Stimulated activated naive B cell treated with anti-CD40 and anti-IgM and Interleukin-4, amounts not matched to agents 10 μg/mL and 1 μg/mL and 100 μg/mL, for 72 hours (primary cell): ENCODE measurements at places on chromosomes 11 and 22.

DNA sequence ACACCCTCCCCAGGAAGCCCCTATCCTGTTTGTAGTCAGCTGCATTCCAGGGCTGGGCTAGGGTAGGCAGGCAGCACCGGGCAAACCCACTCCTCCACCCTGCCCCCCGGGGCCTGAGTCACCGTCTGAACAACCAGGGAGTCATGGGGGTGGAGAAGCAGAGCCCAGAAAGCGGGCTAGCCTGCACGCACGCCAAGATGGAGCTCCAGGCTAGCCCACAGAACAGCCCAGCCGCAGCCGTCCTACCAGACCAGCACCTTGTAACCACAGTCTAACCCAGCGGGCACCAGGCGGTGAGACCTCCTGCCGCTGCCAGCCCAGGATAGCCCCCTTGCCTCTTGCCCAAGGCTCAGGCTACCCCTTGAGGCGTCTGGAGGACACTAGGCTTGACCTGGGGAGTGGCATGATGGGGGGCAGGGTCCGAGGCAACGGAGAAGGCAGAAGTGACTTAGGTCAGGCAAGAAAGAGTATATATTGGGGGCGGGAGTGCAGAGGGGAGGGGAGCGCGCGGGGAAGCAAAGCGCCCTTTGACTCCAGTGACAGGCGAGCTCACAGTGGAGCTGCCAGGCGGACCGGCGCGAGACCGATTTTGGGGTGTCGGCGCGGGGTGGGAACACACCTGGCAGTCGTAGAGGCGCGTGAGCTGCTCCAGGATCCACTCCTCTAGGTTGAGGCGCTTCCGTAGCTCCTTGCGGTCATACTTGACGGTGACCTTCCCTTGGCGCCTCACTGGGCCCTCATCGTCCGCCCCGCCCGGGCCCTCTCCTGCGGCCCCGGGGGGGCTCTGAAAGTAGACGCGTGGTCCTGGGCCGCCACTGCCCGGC is 734 bp downstream of the PPP1R14B start:
- peaks cover 24% of the 10 kb centered on the region for H3K4me1 ChIP-seq
- H3K4me3 ChIP-seq = peak overlapping the region; percentile 95
- peak overlapping the region; percentile 96 for H3K27ac ChIP-seq
- peaks cover 31% of the 10 kb centered on the region for H3K36me3 ChIP-seq

DNA sequence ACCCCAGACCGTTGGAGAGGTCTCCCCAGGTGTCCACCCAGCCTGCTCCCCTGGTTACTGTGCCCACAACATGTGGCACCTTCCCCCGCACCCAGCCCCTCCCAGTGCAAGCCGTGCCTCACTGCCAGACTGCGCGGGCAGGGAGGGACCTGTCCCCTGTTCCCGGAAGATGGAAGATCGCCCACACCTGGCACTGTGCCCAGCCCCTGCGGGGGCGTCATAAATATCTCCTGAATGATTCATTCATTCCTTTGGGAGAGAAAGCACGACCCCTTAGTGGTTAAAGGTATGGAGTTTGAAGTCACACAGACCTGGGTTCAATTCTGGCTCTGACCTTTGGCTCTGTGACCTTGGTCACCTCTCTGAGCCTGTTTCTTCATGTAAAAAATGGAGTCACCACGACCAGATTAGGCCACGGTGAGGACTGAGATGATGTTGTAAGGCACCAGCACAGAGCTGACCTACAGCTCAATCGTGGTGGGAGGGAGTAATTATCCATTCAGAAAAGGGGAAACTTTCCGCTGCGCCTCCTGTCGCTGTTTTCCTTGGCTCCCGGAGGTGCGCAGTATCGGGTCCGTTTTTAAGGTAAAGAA is 497 bp upstream of the SYT12 start:
- peaks cover 76% of the 10 kb centered on the region for H3K27me3 ChIP-seq
- H3K36me3 ChIP-seq = peaks cover 5% of the 10 kb centered on the region
- no peak overlapping the region for H3K27ac ChIP-seq
- no peak for DNase-seq

GRCh38 chr11:44533921-44534711 is 31.3 kb upstream of the CD82 start:
- H3K4me3 ChIP-seq = no peak overlapping the region
- DNase-seq = no peak
- H3K36me3 ChIP-seq = no peaks in the 10 kb centered on the region
- H3K27me3 ChIP-seq = peaks cover 18% of the 10 kb centered on the region

- peaks cover 8% of the 10 kb centered on the region for H3K4me1 ChIP-seq
- H3K4me3 ChIP-seq = no peak overlapping the region
- DNase-seq = no peak
- H3K27ac ChIP-seq = no peak overlapping the region
- H3K36me3 ChIP-seq = peaks cover 26% of the 10 kb centered on the region
Observed at GRCh38 chr11:6200975-6201374, 2.0 kb downstream of the OR52W1 start.

GRCh38 chr11:68039526-68040086 is 781 bp downstream of the TCIRG1 start:
- peak overlapping the region; percentile 97 for H3K27ac ChIP-seq
- peak overlapping the region; percentile 95 for H3K4me3 ChIP-seq
- peaks cover 17% of the 10 kb centered on the region for H3K4me1 ChIP-seq
- H3K27me3 ChIP-seq = no peaks in the 10 kb centered on the region
- H3K36me3 ChIP-seq = peaks cover 18% of the 10 kb centered on the region

DNA sequence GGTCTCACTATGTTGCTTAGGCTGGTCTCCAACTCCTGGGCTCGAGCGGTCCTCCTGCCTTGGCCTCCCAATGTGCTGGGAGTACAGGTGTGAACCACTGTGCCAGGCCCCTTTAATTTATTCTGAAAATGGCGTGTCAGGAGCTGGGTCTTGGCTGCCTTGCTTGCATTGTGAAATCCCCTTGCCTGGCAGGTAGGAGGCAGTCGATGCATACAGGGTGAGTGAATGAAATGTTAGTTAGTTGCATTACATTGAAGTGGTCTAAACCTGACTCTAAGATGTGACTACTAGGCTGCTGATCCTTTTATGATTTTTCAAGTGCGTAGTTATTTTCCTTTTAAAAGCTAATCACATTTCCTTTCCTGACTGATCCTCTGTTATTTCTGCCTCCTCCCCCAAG is 42.9 kb downstream of the PARVB start:
- H3K4me3 ChIP-seq = no peak overlapping the region
- no peak for DNase-seq
- peaks cover 46% of the 10 kb centered on the region for H3K36me3 ChIP-seq
- peak overlapping the region; percentile 99 for H3K27ac ChIP-seq
- no peaks in the 10 kb centered on the region for H3K27me3 ChIP-seq

DNA sequence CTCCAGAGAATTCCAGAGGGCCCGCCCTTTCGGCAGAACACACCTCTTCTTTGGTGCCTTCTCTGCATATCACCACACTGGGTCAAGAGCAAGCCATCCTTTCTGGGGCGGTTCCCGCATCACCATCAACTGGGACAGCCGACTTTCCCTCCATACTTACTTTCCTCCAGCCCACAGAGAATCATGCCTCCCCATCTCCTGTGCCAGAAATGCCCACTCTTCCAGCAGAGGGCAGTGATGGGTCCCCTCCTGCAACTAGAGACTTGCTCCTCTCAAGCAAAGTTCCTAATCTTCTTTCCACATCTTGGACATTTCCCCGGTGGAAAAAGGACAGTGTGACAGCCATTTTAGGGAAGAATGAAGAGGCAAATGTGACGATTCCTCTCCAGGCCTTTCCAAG is 157.7 kb downstream of the C11orf91 start:
- H3K27me3 ChIP-seq = peaks cover 28% of the 10 kb centered on the region
- no peaks in the 10 kb centered on the region for H3K36me3 ChIP-seq
- DNase-seq = peak; percentile 4
- H3K27ac ChIP-seq = no peak overlapping the region
- H3K4me1 ChIP-seq = no peaks in the 10 kb centered on the region

DNA sequence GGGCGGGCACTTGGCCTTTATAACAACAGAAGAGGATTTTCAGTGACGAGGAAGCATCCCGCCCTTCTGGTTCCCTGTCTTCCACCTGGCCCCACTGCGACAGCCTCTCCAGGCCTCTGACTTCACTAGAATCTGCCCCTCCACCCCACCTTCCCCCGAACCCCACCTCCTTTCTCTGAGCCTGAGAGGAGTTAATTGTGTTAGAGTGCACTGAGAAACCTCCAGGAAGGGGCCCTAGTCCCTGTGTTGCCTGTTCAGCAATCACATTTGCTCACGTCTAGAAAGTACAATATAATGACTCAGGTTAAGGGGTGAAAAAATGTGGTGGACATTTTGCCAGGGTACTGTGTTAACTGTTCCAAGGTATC is 38.8 kb downstream of the PTPRJ start:
- H3K27ac ChIP-seq = no peak overlapping the region
- H3K27me3 ChIP-seq = no peaks in the 10 kb centered on the region
- H3K36me3 ChIP-seq = peaks cover 4% of the 10 kb centered on the region
- H3K4me3 ChIP-seq = no peak overlapping the region

DNA sequence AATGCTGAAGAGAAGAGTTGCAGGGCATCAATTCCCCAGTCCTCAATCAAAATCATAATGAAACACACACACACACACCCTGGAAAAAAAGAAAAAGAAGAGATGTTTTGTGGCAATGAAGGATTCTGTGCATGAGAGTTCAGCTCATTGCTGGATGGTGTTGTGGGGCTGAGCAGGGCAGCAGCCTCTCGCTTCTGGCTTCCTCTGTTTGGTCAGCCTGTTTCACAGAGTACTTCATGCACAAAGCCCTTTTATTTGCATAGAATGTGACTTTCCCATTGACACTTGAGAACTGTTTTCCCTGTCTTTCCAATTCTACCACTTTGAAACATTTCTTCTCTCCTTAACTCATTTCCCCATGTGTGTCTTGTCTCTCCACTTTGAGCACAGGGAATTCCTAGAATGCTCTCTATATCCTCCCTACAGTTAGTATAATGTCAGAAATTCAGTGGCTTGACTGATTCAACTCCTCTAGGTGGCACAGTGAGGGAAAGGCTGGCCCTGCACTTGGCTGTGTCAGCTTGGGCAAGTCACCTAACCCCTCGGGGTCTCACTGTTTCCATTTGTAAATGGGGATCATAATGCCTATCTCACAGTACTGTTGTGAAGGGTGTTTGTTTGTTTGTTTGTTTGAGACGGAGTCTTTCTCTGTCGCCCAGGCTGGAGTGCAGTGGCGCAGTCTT is 25.4 kb upstream of the BSX start:
- DNase-seq = no peak
- no peaks in the 10 kb centered on the region for H3K4me1 ChIP-seq
- no peaks in the 10 kb centered on the region for H3K27me3 ChIP-seq
- H3K36me3 ChIP-seq = no peaks in the 10 kb centered on the region
- no peak overlapping the region for H3K27ac ChIP-seq

GRCh38 chr11:125303694-125304093 is 139.1 kb downstream of the PKNOX2 start:
- H3K4me1 ChIP-seq = no peaks in the 10 kb centered on the region
- H3K27ac ChIP-seq = no peak overlapping the region
- H3K4me3 ChIP-seq = no peak overlapping the region
- H3K36me3 ChIP-seq = no peaks in the 10 kb centered on the region

GRCh38 chr11:35144136-35144741 is 5.3 kb downstream of the CD44 start:
- no peaks in the 10 kb centered on the region for H3K27me3 ChIP-seq
- peaks cover 84% of the 10 kb centered on the region for H3K4me1 ChIP-seq
- H3K36me3 ChIP-seq = peaks cover 19% of the 10 kb centered on the region
- H3K27ac ChIP-seq = peak overlapping the region; percentile 95
- peak overlapping the region; percentile 68 for H3K4me3 ChIP-seq
- DNase-seq = peak; percentile 79

- H3K4me1 ChIP-seq = no peaks in the 10 kb centered on the region
- H3K27ac ChIP-seq = no peak overlapping the region
Observed at GRCh38 chr11:61569701-61570100, 11.2 kb downstream of the SYT7 start.

DNA sequence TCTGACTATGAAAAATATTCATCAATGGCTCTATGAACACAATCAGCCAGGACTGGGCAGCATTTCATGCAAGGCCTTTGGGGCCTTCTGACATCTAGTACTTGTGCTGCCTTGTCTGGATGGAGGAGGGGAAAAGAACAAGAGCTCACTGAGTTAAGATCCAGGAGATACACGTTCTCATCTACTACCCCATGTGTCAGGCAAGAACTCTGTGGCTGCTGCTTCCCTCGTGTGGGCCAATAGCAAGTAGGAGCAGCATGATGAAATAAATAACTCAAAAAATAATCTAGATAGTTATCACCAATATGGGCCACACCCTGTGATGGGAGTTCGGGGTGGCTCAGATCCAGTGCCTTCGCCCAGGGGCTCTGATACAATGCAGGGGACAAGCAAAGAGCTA is 7.3 kb downstream of the KCNE3 start:
- H3K36me3 ChIP-seq = no peaks in the 10 kb centered on the region
- no peak overlapping the region for H3K27ac ChIP-seq
- peaks cover 11% of the 10 kb centered on the region for H3K27me3 ChIP-seq
- H3K4me3 ChIP-seq = no peak overlapping the region
- no peak for DNase-seq

DNA sequence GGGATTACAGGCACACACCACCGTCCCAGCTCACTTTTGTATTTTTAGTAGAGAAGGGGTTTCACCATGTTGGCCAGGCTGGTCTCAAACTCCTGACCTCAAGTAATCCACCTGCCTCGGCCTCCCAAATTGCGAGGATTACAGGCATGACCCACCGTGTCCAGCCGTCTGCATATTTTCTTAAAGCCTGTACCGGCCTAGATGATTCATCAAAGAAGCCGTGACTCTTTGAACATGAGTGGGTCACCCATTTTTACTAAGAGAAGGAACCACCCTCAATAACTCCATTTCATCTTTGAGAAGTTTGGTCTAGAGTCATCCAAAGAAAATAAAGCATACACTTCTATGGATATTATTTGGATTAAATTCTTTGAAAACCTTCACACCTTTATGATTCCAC is 388.3 kb downstream of the NTM start:
- H3K27ac ChIP-seq = no peak overlapping the region
- H3K4me3 ChIP-seq = no peak overlapping the region
- H3K36me3 ChIP-seq = no peaks in the 10 kb centered on the region

GRCh38 chr22:39417641-39418040 is 18.1 kb downstream of the TAB1 start:
- peaks cover 8% of the 10 kb centered on the region for H3K4me1 ChIP-seq
- peaks cover 37% of the 10 kb centered on the region for H3K36me3 ChIP-seq
- H3K4me3 ChIP-seq = no peak overlapping the region
- no peak for DNase-seq
- no peaks in the 10 kb centered on the region for H3K27me3 ChIP-seq

- H3K4me3 ChIP-seq = peak within 1 kb of the TSS; percentile 76
- H3K36me3 ChIP-seq = no peaks in the 10 kb centered on the region
- H3K27ac ChIP-seq = peak within 1 kb of the TSS; percentile 39
- peaks cover 14% of the 10 kb centered on the region for H3K4me1 ChIP-seq
- H3K27me3 ChIP-seq = peaks cover 52% of the 10 kb centered on the region
Observed at GRCh38 chr11:13962562-13963168, at the start of gene SPON1. Gene SPON1 (plus strand): TSS chr11:13962723. CDS start chr11:13962905, 182 bp downstream.

GRCh38 chr22:29275819-29276565 is 7.9 kb downstream of the EWSR1 start:
- no peaks in the 10 kb centered on the region for H3K27me3 ChIP-seq
- peaks cover 61% of the 10 kb centered on the region for H3K4me1 ChIP-seq

DNA sequence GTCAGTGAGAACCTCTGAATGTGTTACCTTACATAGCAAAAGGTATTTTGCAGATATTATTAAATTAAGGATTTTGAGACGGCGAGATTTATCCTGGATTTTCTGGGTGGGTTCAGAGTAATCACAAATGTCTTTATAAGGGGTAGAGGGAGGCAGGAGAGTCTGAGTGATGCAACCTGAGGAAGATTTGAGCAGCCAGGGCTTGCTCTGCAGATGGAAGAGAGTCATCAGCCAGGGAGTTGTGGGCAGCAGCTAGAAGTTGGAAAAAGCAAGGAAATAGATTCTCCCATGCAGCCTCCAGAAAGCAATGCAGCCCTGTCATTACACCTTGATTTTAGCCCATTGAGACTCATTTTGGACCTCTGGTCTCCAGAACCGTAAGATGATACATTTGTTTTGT is 4.1 kb upstream of the WDR74 start:
- no peak overlapping the region for H3K4me3 ChIP-seq
- H3K27ac ChIP-seq = peak overlapping the region; percentile 17
- DNase-seq = no peak
- H3K27me3 ChIP-seq = no peaks in the 10 kb centered on the region
- H3K4me1 ChIP-seq = no peaks in the 10 kb centered on the region
